ENCODE measurements at places on chromosomes 1 and 21.

GRCh38 chr1:24679725-24680124 lies 36.6 kb downstream of the SRRM1 start:
- DNase-seq = no peak

DNA sequence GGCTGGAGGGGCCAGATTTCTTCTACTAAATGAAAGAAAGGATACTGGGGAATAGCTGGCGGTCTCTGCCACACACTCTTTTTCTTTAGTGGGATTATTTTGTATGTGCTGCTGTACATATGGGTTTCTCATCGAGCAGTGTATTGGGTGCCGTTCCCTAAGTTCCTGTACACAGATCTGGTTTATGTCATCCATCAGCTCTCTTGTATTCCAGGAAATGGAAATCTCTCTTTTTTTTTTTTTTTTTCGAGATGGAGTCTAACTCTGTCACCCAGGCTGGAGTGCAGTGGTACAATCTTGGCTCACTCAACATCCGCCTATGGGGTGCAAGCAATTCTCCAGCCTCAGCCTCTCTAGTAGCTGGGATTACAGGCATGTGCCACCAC lies 27.0 kb upstream of the NID1 start:
- DNase-seq = no peak

- no peak for DNase-seq
Measured at GRCh38 chr21:28317177-28317950, 675.3 kb downstream of the LTN1 start.

DNA sequence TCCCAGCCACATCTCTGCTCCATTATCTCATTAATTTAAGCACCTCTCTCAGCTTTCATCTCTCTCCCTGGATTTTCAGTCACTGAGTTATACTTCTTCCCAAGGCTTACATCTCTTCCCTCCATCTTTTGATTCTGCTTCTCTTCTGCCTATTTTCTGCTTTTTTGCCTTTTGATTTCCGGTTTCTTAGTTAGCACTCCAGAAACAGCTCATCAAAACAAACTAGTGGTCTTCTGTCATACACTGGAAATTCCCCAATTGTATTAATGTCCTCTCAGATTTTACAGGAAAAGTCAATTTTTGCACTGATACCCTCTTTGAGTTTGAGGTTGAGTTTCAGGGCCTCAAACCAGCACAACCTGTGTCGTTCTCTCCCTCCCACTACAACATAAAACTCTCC lies 1.5 kb downstream of the LCE3E start:
- DNase-seq = no peak

GRCh38 chr1:248805876-248806275 lies 19.8 kb downstream of the SH3BP5L start:
- DNase-seq = no peak

DNA sequence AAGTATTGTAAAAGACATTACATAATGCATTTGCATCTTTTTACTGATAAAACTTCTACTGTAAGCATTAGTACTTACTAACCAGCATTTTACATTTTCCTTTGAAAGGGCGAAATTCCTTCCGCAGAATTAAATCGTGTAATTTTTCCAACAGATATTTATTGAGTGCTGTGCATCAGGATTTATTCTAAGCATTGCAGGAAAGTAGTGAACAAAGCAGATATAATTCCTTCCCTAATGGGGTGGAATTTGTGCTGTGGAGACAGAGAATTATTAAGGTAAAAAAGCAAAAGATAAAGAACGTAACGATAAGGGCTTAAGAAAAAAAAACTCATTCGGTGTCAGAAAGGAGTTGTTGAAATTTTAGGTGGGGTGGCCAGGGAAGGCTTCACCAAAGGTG lies 7.6 kb upstream of the ETS2 start:
- no peak for DNase-seq

GRCh38 chr1:245650441-245650960 lies 495.7 kb downstream of the KIF26B start:
- DNase-seq = no peak

GRCh38 chr1:160219062-160219929 lies 14.1 kb downstream of the PEA15 start:
- DNase-seq = peak; percentile 33

- DNase-seq = no peak
Measured at GRCh38 chr1:197342669-197343068, 74.6 kb downstream of the CRB1 start.

Measured in NCI-H2171 treated with DMSO at 0.1 percent for 48 hours (cell line).